H54 (cell line): ENCODE measurements at places on chromosomes 5 and 9.

DNA sequence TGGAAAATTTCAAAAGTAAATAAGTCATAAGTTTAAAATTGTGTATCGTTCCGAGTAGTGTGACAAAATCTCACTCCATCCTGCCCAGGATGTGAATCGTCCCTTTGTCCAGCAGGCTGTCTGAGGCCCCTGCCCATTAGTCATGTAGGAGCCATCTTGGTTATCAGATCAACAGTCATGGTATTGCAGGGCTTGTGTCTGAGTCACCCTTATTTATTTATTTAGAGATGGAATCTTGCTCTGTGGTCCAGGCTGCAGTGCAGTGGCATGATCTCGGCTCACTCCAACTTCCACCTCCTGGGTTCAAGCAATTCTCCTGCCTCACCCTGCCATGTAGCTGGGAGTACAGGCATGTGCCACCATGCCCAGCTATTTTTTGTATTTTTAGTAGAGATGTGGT lies 30.2 kb downstream of the ITGA2 start:
- peak; percentile 38 for DNase-seq

DNA sequence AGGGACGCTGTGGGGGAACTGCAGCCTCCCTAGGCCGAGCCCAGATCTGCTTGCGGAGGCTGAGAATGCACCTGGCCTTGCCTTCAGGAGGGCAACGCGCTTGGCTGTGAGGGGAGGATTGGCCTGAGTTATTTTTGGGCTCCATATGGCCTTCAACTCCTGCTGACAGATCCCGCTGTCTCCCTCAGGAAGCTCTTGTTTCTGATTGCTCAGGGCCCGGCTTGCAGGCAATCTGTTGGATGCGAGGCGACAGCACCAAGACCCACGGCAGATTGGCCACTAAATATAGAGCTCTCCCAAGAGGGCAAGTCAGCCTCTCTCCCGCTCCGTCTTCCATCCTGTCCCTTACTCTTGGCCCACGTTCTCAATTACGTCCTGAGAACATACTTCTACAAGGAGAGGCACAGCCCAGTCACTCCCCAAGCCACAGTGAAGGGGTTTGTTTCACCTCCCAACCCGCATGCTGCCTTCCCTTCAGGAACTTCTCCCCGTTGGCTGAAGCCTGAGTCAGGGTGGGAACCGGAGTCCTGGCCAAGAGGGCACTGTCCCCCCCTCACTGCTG lies 53.6 kb downstream of the RASGEF1C start:
- DNase-seq = no peak

GRCh38 chr5:891837-892393 lies 686 bp downstream of the BRD9 start:
- peak; percentile 67 for DNase-seq

GRCh38 chr5:168697034-168697720 lies 118.0 kb upstream of the PANK3 start:
- no peak for DNase-seq

DNA sequence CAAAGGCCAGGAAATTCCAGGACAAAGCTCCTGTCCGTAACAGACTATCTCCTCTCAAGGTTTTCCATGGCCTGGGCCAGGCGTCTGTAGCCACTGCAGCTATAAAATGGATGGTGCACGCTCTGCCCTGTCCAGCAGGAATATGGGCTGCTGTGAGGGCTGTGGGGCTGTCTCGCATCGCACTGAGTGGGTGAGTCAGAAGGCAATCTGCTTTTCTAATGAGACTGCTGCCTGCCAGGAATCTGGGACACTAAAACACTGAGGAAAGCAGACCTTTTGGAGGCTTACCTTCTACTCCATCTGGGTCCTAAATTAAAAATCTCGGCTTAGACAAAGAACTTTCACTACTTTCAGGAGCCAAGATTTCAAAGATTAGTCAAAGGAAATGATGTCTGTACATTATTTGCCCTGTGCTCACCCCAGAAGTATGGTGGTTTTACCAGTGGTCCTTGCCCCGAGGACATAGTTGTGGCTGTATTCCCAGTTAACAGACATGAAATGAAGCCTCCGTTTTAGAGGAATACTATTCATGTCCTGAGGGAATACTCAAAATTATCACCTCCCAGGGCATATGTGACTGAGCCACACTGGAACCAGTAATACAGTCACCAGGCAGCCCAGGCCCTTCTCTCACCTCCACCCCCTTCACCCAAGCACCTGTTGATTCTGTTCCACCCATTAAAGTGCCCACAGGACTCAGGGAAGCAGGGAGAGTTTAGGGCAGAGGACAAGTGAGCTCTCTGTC lies 56.4 kb downstream of the PFDN1 start:
- DNase-seq = peak; percentile 50

GRCh38 chr5:137649228-137649935 lies 86.5 kb downstream of the KLHL3 start:
- no peak for DNase-seq
